ENCODE measurements at places on chromosomes 2 and 18.

DNA sequence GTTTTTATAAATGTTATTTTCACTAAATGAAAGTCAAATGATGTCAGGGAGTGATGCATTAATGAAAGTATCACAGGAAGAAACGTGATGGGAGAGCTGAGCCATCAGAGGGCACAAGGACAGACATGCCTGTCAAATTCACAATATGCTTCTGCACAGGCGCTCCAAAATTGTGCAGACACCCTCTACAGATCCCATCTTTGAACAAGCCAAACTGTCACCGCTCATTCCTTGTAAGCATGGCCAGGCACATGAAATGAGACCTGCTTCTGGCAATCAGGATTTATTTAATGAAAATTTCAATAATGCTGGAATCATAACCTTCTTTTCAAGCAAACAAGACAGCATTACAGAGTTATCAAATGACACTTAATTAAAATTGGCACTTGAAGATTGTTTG, 20.4 kb upstream of the FSHR start:
- DNase-seq: no peak

- no peak for DNase-seq
These were observed 16.8 kb upstream of the TMEM131 start for GRCh38 chr2:98012561-98012991.

DNA sequence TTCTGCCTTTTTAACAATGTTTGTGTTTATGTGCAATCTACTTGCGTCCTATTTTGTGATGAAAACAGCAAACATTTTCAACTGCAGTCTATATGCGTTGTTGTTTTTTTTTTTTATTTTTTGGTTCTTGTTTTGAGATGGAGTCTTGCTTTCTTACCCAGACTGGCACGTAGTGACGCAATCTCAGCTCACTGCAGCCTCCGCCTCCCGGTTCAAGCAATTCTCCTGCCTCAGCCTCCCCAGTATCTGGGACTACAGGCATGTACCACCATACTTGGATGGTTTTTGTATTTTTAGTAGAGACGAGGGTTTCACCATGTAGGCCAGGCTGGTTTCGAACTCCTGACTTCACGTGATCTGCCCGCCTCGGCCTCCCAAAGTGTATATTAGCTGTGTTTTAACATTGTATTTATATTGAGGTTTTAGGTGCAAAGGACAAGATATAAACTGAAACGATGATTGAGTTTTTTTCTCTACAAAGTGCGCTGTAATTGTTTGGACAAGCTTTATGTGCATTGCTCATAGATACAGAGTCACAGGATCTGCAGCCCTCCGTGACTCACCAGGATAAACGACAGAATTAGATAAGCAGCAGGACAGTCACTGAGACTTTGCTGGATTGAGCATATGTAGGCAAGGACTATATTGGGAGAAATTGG, 17.4 kb downstream of the CDH7 start:
- peak; percentile 41 for DNase-seq

DNA sequence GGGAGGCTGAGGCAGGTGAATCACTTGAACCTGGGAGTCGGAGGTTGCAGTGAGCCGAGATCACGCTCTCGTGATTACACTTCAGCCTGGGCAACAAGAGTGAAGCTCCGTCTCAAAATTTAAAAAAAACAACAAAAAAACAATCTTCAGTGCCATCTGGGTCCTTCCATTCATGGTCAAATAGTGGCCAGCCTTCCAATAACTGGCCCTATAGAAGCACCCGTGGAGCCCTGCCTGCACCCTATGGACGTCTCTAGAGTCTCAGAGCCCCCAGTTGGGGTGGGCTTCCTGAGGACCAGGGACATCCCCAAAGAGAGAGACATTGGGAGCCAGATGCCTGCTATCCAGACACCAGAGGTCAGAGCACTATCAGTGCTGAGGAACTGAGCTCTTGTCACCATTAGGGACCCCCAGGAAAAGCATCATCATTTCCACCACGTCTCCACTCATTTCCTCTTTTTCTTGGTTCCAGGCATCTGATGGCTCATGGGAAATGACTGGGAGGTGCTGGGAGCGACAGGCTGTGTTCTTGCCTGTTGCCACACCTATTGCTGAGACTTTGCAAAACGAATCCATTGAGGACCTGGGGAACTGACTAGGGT, 9.4 kb downstream of the NEU2 start:
- no peak for DNase-seq

GRCh38 chr2:83388804-83389203, 1070.3 kb downstream of the SUCLG1 start:
- no peak for DNase-seq

DNA sequence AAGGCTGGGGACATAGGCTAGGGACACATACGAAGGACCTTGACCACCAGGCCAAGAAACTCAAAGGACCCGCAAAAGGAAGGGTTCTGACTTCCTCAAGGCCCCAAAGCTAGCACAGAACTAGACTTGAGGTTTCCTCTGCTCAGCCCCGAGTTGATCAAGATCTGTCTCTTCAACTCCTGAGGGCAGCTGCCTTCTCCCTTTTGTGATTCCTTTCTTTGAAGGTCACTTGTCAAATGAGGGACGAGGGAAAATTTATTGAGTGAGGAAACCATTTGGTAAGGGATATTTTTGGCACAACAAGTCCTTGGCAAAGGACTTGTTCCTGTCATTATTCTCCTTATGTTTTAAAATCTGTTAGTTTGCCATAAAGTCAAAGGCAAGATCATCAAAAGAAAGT, 12.3 kb upstream of the ROCK2 start:
- DNase-seq: no peak

DNA sequence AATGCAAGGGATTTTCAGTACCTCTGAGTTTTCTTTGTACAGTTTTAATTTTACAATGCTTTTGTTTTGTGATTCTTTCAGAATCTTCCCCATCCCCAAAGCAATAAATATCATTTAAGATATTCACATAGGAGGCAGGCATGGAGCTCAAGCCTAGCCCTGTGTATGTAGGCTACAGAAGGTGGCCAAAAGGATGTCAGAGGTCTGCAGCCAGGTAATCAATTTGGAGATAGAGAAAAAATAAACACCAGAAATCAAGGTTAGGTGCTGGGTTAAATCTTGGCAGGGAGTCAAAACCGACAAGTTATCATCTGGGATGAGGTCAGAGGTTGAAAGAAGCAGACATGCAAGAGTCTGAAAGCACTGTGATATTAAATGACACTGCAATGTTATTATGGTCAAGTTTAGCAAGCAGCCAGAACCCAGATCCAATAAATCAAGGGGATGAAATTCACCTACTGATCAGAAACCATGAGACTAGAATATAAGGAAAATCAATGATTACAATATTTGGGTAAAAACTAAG, 45.1 kb upstream of the LRP1B start:
- no peak for DNase-seq

- no peak for DNase-seq
These were observed 40.6 kb upstream of the MRPL19 start for GRCh38 chr2:75605770-75606529.

- no peak for DNase-seq
These were observed 52.6 kb downstream of the LCLAT1 start for GRCh38 chr2:30499681-30500080.

- DNase-seq: no peak
These were observed 149.7 kb downstream of the TXNL1 start for GRCh38 chr18:56488739-56489138.

- DNase-seq: no peak
These were observed 412.6 kb upstream of the SMIM21 start for GRCh38 chr18:75840131-75840530.

- DNase-seq: no peak
These were observed 219.5 kb upstream of the TANK start for GRCh38 chr2:160940699-160941098.

DNA sequence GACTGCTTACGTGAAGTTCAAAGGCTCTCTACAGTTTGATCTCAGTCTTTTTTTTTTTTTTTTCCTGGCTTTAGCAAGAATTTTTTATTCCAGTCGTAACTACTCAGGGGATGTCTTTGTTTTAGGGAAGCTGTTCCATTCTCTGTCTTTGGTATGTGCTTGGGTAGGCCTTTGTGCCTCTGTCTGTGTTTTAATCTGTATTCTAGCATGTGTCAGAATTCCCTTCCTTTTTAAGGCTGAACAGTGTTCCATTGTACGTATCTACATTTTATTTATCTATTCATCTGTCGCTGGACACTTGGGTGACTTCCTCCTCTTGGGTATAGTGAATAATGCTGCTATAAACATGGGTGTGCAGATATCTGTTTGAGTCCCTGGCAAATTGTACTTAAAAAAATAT, 42.6 kb downstream of the MYO1B start:
- DNase-seq: no peak

DNA sequence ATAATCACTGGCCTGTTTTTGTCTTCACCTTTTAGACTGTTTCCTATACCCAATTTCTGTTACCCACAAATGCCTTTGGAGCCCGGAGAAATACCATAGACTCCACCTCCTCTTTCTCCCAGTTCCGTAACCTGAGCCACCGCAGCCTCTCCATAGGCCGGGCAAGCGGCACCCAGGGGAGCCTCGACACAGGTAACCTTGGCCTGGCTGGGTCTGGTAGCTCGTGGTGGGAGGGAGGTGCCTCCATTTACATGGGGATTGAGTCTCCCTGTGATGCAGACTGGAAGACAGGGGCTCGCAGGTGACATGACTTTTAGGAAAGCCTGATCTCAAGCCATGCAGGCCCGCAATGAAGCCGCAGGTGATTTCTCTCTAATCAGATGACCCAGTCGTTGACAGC, 100.6 kb downstream of the CABLES1 start:
- no peak for DNase-seq

GRCh38 chr18:25061395-25061794, 290.6 kb downstream of the ZNF521 start:
- DNase-seq: no peak

- no peak for DNase-seq
These were observed 75.8 kb downstream of the LONRF2 start for GRCh38 chr2:100246163-100247145.

- DNase-seq: no peak
These were observed 584.3 kb downstream of the ADCYAP1 start for GRCh38 chr18:1488957-1489356.

GRCh38 chr2:221549143-221549542, 23.0 kb downstream of the EPHA4 start:
- no peak for DNase-seq

DNA sequence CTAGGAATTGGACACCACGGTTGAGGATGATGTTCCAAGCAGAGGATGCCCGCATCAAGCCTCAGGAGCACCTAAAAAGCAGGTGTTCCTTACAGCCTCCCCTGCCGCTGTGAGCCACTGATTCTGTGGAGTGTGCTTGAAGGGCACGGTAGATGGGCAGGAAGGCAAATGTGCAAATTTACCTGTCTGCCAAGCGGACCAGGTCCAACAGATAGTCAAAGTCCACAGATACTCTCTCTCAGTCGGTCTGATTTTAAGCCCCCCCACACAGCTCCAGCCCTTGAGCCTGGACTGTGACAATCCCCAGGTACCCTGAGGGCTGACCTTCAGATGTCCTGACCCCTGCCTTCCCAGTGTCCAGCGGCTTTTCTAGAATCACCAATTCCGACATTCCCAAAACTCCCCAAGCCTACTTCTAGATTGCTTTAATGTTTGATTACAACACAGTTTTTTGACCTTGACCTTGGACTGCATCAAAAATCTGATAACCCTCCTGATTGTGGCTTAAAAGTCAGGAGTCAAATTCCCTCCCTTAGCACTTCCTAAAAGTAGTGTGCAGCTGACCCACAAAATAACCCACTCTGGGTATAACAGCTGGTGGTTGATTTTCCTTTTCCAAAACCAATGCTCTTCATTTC, 208.8 kb upstream of the NCKAP5 start:
- no peak for DNase-seq

DNA sequence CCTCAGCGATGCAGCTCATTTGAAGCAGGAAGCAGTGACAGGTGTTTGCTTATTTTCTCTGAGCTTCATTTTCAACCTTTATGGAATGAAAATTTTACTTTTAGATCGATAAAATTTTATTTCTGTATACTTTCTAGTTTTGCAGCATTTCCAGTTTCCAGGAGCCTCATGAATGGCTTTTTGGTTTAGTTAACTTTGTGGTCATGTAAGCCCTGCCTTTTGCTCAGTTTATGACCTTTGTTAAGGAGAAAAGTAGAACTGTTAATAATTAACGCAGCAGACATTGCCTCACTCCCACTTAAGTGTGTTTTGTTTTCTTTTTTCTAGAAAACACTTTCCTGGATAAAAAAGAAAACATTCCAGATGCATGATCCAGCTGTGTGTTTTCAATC, 4.4 kb upstream of the FARP2 start:
- no peak for DNase-seq

DNA sequence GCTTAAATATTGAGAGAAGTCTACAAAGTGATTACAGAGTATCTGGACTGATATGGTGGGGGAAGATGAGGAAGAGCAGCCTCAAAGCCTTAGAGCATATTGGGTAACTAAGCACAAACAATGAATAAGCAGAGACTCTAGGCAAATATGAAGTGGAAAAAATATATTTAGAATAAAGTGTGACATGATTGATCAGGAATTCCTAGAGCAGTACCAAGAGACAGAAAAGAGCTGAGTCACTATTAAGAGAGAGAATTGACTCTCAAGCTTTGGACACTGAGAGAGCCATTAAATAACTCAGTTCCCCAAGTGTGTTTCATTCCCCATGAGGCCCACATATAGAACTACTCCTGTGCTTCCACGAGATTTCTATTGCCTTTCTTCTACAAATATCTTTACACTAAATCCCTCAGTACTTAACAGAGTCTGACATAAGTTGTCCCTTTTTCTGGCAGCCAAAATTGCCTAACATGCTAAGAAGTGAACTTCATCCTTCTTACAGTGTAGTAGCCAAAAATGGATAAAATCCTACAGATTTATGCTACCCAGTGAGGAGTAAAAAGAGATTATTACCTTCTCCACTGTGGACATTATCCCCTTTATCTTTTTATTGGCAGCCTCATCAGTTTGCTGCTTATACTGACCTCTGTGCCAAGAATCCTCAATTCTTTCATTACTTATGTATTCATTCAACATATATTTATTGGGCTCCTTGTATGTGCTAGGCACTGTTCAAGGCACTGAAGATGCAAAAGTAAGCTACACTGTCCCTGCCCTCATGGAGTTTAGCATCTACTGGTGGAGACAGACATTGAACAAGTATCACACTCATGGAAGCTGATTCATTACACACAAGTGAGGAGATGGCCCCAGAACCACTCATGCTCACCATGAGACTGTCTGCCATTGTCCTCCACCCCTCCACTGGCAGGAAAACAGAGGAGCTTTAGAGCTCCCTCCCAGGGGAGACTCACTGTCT, 45.4 kb downstream of the SLC40A1 start:
- DNase-seq: no peak

DNA sequence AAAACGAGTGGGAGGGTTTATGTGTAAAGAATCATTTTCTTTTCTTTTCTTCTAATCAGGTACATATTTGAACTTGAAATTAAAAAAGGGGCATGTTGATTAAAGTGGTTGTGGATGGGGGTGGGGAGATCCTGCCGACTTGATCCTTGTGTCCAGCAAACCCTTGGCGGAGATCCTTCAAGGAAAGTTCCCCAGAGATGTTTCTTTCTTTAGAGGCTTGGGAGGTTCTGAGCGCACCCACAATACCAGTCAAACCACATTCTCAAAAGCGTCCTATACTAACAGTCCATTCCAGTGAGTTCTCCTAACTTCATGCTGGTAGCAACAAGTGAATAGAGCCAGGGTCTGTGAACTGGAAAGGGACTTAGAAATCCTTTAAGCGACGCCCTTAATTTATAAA, 49.2 kb downstream of the MYCN start:
- no peak for DNase-seq

Measured in Panc1 (cell line).